ENCODE measurements at places on chromosomes 3 and 15.

- DNase-seq: no peak
These were observed 210.3 kb upstream of the SUCLG2 start for GRCh38 chr3:67864587-67865183.

DNA sequence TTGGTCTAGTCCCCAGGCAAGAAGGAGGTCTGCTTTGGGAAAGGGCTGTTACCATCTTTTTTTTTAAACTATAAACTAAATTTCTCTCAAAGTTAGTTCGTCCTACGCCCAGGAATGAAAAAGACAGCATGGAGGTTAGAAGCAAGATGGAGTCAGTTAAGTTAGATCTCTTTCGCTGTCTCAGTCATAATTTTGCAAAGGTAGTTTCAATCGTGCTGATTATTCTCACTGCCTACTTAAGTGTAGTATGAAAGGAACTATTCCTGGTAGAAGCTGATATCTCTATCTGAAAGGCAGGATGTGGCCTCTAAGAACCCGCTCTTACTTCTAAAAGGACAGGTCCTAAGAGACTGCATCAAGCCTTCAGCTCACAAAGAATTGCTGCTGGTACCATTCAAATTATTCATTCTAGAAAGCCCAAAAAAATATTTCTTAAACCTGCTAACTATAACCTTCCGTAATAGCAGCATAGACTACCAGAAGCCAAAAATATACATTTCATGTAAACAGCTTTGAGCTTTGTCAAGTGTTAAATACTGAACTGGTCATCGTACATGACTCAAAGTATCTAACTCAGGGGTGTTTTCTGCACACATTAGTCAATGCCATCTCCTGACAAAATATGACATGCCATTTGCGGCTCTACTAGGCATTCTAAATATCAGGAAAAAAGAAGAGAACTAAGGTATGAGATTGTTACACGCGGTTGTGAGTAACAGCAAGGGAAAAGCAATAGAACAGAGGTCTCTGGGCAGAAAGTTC, 96.0 kb upstream of the CCDC80 start:
- no peak for DNase-seq

DNA sequence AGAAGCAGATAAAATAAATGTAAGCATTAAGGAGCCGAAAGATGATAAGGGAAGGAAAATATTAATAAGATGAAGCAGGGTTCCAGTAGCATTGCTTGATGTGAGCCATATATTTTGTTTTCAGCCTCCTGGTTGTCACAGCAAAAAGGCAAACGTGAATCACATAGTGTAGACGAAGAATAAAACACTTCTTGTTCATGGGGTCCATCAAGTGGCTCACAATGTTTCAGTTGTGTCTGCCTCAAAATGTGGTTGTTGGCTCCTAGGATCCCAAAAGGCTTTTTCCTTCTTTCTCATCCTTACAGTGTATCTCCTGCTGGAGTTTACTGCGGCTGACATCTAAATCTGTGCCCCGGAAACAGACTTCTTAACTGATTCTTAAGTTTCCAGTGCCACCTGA, 195.1 kb downstream of the GHSR start:
- no peak for DNase-seq

GRCh38 chr3:128012050-128012449, 40.2 kb upstream of the SEC61A1 start:
- DNase-seq: no peak

- peak; percentile 80 for DNase-seq
These were observed 258.1 kb downstream of the TBL1XR1 start for GRCh38 chr3:176939022-176939817.

GRCh38 chr3:171847133-171847532, 4.0 kb downstream of the TMEM212 start:
- no peak for DNase-seq

DNA sequence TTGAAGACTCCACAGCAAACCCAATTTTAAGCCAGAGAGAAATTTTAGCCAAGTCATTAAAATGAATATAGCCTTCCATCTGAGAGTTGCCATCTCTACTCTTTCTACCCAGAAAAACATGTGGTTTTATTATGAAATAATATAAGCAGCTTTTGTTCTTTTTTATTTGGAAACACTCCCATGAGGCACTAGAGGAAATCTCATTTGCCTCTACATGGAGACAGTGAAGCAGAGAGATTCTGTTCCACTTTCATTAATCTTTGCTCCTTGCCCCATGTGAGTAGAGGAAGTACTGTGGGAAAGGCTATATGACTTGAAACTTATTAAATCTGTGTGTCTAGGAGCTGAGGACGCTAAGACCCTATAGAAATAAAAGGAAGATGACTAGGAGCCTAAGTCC, 111.1 kb downstream of the P3H2 start:
- no peak for DNase-seq

DNA sequence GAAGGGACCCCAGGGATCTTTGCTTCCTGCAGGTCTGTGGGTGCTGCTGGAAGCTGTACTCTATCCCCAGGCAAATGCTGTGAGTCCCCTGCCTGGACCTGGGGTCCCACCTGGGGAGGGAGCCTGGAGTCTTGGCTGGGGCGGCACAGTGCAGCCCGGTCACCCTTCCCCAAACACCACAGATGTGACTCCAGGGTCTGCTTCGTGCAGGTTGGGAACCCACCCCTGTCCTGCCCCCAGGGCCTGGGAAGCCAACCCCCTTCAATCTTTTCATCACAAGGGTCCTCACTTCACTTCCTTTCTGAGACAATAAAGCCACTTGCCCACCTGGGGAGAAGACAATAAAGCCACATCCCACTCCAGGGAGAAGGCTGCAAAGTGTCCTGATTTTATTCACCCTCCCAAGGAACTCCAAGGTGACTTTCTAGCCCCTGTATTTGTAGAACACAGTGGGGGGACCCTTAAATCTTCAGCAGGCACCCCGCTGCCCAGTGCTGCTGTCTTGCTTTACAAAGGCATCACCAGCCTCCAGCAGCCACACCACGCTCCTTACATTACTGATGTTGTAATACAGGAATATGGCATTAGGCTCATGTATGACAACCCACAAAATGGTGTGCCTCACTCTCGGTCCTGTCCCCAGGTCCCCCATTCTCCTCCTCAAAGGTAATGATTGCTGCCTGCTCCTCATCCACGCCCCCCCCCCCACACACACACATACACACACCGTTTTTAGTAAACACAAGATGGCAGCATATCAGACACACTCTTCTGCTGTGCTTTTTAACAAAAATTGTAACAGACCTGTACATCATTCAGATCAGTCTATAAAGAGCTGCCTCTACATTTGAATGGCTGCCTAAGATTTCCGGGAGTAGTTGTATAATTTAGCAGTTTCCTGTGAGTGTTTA, 9.9 kb downstream of the C3orf22 start:
- DNase-seq: no peak

DNA sequence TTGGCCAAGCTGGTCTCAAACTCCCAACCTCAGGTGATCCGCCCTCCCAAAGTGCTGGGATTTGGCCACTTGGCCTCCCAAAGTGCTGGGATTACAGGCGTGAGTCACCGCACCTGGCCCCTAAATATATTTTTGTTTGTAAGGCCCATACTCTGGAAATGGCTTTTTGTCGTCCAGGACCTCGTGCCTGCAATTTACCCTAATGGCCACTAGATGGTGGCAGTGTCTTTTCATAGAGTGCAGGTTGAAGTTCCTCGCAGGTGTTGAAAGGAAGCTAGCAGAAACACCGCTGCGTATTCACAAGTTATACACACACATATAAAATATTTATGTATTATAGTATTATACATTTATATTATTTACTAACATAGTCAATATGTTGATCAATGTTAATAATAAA, 97.2 kb downstream of the LRTM1 start:
- peak; percentile 37 for DNase-seq

DNA sequence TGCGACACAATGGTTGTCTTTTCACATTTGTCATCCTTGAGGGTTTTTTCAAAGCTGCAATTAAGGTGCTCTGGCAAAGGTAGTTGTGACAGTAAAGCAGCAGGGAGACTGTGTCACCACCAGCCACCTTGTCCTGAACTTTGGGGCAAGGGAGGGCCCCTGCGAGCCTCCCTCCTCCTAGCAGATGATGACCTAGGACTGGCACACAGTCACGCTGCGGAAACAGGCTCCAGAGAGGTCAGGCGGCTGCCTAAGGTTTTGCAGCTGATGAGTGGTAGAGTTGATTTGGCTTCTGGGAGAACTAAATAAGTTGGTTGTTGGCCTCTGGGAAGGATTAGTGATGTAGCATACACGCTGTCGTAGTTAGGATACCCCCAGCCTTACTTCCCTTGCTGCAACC, 62.7 kb downstream of the PDIA5 start:
- no peak for DNase-seq

DNA sequence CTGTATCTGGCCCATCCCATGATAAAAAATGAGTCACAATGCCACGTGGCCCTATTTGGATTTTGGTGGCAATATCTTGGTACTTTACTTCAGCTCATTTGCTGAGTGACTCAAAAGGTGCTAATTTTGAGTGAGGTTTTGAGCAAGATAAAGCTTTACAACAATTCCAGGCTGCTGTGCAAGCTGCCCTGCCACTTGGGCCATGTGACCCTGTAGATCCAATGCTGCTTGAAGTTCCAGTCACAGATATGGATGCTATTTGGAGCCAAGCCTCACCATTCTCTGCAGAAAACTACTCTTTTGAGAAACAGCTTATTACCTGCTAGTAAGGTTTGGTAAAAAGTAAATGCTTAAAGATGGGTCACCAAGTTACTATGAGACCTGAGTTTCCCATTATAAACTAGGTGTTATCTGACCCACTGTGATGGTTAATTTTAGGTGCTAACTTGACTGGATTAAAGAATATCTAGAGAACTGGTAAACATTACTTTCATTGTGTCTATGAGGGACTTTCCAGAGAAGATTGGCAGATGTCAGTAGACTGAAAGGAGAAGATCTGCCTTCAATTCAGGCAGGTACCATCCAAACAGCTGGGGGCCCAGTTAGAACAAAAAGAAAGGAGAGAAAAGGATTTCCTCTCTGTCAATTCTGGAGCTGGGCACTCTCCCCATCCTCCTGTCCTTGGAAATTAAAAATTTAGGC, 1083.9 kb downstream of the DIPK2A start:
- no peak for DNase-seq

DNA sequence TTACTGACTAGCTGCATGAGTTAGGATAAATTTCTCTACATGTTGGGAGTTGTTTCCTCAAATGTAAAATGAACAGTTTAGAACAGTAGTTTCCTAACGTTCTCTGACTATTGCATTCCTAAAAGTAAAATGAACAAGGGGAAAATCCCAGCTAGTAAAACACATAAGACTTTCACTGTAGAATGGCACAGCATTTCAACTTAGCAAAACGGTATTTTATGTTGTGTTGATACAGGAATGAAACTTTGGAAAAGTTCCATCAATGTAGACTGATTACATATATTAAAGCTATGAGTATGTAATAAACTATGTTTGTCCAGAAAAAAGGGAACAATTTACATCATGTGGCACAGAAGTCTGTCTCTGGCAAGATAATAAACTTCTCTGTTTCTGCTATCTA, 297.4 kb upstream of the EPHA3 start:
- no peak for DNase-seq

GRCh38 chr3:167662919-167663400, 9.2 kb upstream of the WDR49 start:
- peak; percentile 17 for DNase-seq

DNA sequence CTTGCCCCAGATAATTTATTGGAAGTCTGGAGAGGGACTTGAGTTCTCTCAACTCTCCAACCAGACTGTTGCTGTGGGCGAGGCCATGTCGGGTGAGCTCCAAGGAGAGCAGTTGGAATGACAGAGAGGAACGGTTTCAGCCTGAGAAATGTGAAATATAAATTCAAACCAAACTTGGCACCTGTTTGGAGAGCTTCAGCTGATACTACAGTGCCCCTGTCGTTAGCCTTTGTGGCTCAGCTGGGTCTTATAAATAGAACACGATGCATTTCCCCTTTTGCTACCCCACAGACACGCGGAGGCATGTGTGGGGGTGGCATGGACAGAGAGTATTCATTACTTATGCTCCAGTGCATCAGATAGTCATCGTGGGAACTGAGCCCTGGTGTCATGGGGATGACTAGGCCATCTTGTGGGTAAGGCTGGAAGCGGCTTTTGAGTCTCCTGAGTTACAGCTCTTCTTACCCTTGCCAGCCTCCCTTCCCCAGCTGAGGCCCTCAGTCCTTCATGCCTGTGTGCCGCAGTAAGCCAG, 15.6 kb downstream of the SMAD3 start:
- DNase-seq: peak; percentile 81

- DNase-seq: no peak
These were observed 41.4 kb downstream of the SORD start for GRCh38 chr15:45064386-45064785.

DNA sequence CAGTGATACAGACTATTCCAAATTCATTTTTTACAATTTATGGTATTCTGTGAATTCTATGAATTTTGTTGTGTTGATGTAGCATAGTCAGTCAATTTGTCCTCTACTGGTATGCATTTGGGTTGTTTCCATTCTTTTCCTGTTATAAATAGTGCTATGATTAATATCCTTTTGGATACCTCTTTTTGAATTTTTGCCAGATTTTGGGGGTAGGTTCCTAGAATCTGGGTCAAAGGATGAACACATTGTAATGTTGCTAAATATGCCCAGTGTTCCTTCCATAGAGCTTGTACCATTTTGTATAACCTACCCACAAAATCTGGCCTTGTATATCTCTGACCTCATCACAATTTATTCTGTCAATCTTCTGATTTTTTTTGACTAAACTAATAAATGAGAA, 44.4 kb upstream of the C3orf38 start:
- no peak for DNase-seq

GRCh38 chr3:148070041-148070440, 627.7 kb upstream of the AGTR1 start:
- DNase-seq: no peak

GRCh38 chr15:79091204-79091867, 756 bp upstream of the RASGRF1 start:
- no peak for DNase-seq

GRCh38 chr15:40006003-40006402, 33.0 kb downstream of the SRP14 start:
- no peak for DNase-seq

GRCh38 chr3:130392266-130392665, 46.8 kb downstream of the COL6A5 start:
- DNase-seq: no peak

DNA sequence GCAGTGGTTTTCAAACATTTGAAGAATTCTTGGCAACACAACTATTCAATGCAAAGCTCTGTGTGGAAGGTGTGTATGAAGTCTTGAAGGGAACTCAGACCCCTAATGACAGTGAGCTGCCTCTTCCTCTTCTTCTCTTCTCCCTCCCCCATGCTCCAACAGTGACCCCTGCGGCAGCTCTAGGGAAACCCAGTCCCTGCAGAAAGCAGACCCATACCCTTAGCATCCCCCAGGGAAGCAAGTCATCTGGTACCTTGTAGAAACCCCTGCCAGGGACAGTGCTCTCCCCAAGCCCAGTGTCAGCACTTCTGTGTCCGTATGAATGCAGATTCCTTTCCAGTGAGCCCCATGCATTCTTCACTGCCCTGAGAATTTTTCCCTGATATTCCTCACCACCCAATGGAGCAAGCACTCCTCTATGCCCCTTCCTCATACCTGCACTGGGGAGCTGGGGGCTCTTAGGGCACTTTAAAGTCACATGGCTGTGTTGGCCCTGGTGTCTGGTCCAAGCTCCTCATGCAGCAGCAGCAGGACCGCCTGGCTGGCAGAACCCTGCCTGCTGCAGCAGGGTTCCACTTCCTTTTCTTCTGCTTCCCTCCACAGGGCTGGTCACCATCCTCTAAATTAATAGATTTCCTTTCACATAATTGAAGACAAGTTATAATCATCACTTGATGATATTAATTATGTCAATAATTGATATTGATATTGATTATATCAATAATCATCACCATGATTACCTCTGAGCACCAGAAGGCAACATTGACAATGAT, 442.5 kb downstream of the EPHB1 start:
- DNase-seq: no peak

- DNase-seq: no peak
These were observed 306.8 kb downstream of the NTRK3 start for GRCh38 chr15:87949575-87950223.
